ENCODE measurements at places on chromosomes 12 and 14.
A peak's percentile ranks its signal among the peaks of the same experiment; 100 is the strongest.

DNA sequence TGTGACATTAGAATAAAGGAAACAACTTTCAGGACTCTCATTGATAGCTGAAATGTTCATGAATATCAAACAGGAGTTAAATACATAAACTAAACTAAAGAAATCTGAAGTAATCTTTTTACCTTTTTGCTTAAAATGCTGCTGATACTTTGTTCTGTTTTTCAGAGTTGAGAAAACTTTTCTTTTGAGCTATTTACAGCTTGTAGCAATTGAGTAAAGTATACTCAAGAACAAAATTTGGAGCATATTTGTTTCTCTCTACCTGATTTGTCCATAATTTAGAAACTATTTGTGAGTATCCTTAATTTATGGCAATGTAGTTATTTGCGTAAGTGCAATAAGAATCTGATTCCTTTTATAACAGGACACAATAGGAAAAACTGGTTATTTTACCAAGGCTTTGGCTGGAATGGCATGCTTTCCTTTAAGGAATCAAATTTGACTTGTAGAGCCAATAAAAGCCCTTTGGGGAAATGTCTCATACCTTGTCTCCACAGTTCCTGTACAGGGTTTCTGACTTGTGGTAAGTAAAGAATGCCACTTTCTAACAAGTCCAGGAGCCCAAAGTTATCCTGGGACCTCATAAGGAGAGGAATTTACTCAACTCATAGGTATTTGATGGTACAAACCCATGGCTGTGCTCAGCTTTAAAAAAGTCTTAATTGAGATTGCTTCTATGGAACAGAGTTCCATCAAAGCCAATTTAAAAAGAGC lies 195.7 kb downstream of the TMEM117 start:
- DNase-seq: peak; percentile 5

DNA sequence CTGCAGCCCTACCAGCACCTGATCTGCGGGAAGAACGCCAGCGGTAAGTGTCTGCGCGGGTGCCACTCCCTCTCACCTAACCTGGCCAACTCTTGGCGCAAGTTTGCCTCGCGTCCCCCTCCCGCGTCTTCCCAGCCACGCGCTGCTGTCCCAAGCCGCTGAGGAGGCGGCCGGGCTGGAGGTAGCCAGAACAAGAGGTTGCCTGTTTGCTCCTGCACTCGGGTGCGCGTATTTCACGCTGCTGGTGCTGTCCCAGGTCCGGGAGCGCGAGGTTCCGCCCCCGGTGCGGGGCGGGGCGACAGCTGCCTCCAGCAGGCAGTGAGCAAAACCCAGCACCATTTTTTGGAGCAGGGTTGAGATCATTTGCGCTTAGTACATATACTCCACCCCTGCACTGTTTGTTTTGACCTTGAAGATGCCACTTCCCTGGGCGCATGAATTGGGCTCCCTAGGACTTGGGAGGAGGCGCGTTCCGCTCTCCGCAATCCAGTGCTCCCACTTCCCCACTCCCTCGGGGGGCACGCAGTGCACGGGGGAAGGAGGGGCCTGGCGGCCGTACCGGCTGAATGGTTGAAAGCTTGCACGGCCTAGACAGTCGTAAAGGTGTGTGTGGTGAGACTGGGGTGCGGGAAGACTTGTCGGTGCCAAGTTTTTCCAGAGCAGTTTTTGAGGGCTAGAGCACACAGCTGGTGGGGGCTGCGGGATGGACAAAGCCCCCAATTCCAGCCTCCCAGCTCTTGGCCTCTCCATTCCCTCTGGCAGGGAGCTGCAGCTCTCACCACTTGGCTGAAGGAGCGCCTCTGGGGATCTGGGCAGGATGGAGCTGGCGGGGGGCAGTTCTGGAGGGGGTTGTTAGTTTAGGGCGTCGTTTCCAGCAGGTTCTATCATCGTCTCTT lies 226.9 kb upstream of the CRY1 start:
- peak; percentile 67 for DNase-seq

- DNase-seq: peak; percentile 79
These were observed at the start of gene CD69 for GRCh38 chr12:9760699-9761418. CD69 (minus strand) TSS chr12:9760901; CDS start chr12:9760820, 81 bp downstream.

DNA sequence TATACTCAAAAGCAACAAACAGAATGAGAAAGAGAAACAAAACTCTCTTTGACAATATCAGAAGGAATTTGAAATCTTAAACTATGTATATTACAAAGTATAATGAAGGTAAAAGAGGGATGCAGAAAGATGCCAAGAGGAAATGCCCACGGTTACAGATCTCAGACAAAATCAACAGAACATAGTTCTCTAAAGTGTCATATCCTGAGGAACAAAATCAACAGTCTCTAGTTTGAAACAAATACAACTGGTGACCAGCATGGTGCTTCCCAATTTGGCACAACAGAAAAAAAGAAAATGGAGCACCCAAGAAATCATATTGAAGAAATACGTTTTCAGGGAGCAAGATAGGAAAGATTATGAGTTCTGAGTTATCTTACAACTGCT lies 116.5 kb downstream of the METTL25 start:
- DNase-seq: no peak

DNA sequence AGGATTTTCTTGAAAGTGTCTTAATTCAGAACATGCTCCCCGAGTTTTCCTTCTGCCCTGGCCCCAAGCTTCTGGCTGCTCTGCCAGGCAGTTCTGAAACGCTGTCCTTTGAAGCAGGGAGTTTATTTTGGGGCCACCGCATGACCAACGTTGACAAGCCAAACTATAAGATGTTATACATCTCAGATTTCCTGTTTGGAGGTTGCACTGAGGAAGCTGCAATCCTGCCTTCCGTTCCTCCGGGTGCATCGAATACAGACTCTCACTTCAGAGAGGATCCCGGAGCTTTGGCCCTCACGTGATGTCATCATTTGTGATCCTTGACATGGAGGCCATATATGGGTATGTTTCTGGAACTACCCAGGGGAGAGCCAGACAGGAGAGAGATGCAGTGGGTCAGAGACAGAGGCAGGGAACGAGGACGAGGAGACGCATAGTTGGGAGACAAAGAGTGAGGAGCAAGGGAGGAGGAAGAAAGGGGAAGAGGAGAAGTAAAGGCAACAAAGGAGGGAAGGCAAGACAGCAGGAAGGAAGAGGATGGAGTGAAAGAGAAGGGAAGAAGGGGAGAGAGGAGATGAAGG lies at the start of gene ASB2:
Gene ASB2, minus strand, starts transcription at position 94 of the 581 bp plus-strand sequence. CDS start 12,031 bp downstream, outside the sequence.
- no peak for DNase-seq

DNA sequence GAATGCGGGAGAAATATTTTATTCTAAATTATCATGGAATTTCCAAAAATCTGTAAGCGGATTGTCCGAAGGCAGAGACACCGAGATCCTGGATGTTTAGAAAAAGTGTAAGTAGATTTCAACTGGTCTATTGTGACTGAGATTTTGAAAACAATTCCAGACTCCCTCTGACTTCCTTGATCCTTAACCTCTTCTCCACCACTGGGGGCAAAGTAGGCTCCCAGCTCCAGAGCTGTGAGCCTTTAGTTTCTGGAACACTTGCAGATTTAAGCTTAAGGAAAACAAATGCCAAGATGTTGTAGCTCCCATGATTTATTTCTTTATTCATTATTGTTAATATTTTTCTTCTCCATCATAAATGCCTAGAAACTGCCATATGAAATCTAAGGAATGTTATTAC lies 1320.5 kb upstream of the SEL1L start:
- no peak for DNase-seq

GRCh38 chr14:33127531-33127930 lies 188.9 kb downstream of the NPAS3 start:
- no peak for DNase-seq

- no peak for DNase-seq
These were observed 98.1 kb upstream of the TMPO start for GRCh38 chr12:98417266-98417665.

DNA sequence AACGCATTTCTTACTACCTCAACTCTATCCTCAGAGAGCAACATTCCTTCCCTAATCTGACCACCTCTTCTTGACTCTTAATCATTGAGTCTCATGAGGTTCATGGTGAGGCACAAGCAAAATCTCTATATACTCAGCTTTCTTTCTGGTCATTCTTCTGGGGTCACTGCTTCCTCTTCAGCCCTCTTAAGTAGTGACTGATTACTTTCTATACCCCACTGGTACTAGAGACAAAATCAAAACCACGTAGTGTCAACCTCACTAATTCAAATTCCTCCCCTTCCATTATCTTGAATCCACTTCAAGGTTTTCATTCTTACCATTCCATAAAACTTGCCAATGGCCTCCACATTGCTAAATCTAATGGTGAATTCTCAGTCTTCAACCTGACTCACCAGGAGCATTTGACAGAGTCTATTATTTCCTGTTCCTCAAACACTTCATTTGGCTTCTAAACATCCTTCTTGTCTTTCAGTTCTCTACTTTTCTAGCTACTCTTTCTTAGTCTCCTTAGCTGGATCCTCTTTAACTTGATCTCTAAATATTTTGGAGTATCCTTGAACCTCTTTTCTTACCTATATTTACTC lies 6.8 kb downstream of the WDHD1 start:
- DNase-seq: no peak

- peak; percentile 22 for DNase-seq
These were observed 50.5 kb upstream of the HIF1A start for GRCh38 chr14:61644834-61645233.

GRCh38 chr12:32788405-32788804 lies 32.7 kb upstream of the YARS2 start:
- DNase-seq: no peak

GRCh38 chr12:89469361-89469760 lies 55.2 kb downstream of the GALNT4 start:
- DNase-seq: no peak

- no peak for DNase-seq
These were observed 476.1 kb upstream of the SYT1 start for GRCh38 chr12:78388461-78388860.

DNA sequence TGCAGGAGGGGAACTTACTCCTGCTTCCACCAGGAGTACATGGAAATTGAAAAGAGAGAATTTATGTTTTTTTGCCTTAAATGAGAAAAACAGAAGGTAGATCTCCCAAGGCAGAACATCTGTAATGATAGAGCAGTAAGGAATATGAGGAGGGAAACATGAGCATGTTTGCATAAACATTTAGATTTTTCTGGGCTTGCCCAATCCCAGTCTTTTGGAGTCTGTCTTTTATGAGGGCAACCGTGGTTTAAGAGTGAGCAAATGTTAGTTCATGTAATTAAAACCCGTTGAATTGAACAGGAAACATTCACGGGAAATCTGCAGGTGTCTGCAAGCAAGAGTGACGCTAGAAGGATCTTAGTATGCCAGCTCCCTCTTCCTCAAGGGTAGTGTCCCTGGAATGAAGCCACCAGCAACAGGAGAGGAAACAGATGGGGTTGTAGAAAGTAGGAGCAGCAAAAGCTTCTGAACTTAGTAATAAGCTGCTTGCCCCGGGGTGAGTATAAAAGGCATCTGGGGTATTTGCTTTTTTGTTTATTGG lies 79.3 kb downstream of the ARF6 start:
- no peak for DNase-seq

DNA sequence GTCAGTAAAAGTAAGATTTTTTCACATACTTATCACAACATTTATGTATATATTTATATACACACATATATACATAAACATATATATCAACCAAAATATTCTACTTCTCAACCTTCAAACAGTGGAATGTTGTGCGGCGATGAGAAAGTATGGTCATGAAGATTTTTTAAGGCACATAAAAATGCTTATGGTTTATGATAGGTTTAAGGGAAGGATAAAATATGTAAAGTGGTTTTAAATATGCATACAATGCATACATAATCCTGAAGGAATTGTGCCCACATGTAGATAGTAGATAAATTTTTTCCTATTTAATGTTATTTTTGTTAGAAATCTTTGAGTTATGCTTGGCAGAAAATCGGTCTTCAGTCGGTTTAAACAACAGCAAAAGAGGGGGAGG lies 182.7 kb downstream of the ANO6 start:
- DNase-seq: no peak

DNA sequence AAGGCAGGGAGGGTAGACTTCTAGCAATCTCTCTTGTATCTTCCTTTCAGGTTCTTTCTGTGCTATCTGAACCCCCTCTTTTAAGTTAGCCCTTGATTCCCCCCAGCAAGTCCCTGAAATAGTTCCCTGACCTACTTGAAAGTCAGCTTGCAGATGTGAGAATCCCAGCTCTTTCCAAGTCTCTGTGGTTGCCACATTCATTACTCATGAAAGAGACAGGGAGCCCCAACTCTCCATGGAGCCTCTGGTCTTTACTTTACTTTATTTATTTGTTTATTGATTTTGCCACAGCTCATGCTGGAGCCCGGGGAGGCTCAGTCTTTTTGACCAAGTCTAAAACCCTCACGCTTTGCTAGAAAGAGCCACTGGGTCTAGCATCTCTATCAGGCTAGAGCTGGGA lies 193.6 kb upstream of the FAR2 start:
- no peak for DNase-seq

DNA sequence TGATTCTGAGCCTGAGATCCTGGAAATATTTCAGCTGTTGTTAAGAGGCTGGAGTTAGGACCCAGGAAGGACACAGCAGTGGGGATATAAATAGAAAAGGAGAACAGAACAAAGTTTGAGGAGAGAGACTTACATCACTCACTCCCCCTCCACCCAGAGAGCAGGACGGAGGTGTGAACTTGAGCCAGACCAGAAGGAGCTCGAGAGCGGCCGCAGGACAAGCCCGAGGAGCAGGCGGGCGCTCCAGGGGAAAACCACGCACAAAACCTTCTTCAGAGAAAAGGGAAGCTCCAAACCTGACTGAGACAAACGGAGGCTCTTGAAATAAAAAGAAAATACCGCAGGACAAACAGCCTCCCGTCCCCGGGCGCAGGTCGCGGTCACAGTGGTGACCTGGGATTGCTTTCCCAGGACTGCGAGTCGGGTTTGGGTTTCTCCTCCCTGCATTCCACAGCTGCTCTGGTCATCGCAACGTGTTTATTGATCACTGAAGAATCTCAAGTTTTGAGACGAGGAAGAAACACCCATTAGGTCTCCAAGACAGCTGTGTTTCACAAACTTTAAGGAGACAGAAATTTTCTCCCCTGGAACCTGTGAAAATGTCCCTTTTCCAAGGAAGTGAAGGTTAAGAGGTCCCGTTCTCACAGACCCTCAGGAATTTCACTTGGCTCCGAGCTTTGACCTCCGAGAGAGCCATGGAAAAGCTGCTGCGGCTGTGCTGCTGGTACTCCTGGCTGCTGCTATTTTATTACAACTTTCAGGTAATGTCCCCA lies at the start of gene ADGRD1:
Gene ADGRD1, plus strand, starts transcription at position 137 of the 773 bp plus-strand sequence. Its CDS starts 559 bp downstream, at position 696.
- DNase-seq: no peak

DNA sequence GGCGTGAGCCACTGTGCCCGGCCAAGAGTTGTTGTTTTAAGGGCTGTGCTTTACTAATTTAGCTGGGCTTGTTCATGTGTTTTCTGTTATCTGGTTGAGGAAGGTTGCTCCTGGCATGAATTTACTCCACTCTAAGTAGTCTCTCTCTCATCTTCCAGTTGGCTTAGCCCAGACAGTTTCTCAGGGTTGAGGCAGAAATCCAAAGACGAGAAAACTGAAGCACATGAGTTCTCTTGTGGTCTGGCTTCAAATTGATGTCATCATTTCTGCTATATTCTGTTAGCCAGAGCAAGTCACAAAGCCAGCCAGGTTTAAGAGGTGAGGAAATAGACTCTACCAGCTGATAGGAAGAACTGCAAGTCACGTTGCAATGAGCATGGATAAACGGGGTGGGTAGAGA lies 57.9 kb downstream of the E2F7 start:
- no peak for DNase-seq

All from Caki2 (cell line).